Mesangial cell (primary cell): ENCODE measurements at places on chromosomes 12 and 14. TPM values are rescaled to one million over a fixed set of nuclear protein-coding genes. Genes with fewer than 3 reads are reported as not detected.

C12orf50 gene
- not detected in 2 replicates for total RNA-seq

IFNG gene
- total RNA-seq, result not detected in 2 replicates

ZDHHC22 gene
- not detected in 2 replicates for total RNA-seq

TAS2R43 gene
- 0.16 TPM in 1 of 2 replicates, not detected in the other for total RNA-seq

FAM90A1 gene
- total RNA-seq, result 0.16 and 0.25 TPM in 2 replicates
